ENCODE measurements at places on chromosomes 2 and 18.

- DNase-seq = no peak
Observed at GRCh38 chr18:36451454-36452251, 154.1 kb downstream of the FHOD3 start.

GRCh38 chr18:79489051-79489898, 93.5 kb downstream of the NFATC1 start:
- no peak for DNase-seq

GRCh38 chr18:43170586-43170985, 55.1 kb upstream of the RIT2 start:
- DNase-seq = no peak

GRCh38 chr2:22579341-22579740, 805.6 kb upstream of the KLHL29 start:
- no peak for DNase-seq

DNA sequence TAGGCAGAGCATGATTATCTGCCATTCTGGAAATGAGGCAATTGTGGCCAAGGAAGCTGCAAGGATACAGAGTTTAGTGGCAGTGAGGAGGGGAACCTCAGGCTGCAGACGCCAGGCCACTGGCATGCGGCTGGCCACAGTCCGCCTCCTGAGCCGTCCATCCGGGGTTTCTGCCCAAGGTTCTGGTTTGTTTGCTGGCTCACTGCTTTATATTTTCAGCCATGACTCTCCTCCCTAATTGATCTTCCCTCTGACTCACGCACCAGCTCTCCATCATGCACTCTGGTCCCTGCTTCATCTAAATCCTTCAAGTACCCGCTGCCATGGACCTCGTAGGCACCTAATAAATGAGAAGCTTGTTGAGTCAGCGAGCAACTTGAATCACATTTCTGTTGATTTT, 107.8 kb upstream of the REV1 start:
- no peak for DNase-seq

GRCh38 chr18:31396796-31397612, 20.4 kb downstream of the DSG4 start:
- no peak for DNase-seq

DNA sequence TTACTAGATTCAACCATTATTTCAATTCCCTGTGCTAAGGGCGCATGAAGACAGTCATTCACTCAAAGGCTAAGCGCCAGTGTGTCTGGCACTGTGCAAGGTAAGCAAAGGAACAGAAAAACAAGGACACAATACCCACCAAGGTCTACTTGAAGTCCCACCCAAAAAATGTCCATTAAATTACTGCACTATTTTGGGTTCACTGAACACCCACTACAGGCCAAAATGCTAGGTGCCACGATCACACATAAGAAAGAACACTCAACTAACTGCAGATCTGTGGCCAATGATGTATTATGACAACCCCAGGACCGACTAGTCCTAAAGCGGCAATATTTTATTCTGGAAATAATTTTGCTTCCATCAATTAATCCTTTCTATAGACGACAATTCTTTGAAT, 1.8 kb downstream of the TMEM131 start:
- no peak for DNase-seq

All from EL (cell line).